ENCODE measurements at places on chromosomes 2 and 18.
A peak's percentile ranks its signal among the peaks of the same experiment; 100 is the strongest.

GRCh38 chr2:179584760-179585159 is 276.7 kb downstream of the ZNF385B start:
- DNase-seq, result no peak

- no peak for DNase-seq
Measured at GRCh38 chr2:197450465-197450864, 2.9 kb upstream of the COQ10B start.

DNA sequence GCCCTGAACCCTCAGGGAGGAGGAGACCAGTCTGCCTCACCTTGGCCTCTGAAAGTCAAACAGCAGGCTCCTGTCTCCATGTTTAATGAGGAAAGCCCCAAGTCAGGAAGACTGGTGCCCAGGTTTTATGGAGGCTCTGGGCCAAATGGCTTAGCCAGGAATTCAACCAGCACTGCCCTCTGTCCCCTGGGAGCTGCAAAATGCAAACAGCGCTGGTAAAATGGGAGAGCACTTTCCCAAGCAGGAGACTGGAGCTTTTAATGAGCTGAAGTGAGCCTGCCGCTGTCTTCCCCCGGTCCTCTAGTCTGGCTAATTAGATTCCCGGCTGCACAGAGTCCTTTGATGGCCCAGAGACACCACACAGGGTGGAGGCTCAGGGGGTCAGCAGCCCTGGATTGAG is 276.0 kb upstream of the TRIB2 start:
- DNase-seq, result no peak

DNA sequence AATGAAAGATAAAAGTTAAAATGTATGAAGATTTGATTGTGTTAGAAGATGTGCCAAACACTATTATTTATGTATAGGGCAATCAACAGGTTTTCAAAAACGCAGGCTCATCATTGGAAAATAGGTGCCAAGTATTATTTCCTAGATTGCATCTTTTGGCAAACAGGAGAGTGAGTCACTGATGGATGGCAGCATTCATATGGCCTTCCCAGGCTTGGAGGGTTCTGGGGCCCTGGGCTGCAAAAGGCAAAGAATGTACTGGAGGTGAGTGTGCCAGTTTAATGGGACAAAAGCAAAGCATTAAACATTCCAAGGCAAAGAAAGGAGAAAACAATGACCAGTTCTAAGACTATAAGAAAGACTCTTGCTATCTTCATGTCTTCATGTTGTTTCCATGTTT is 379.4 kb downstream of the RIT2 start:
- DNase-seq, result peak; percentile 45

GRCh38 chr18:55997151-55997561 is 409.2 kb upstream of the TCF4 start:
- no peak for DNase-seq

DNA sequence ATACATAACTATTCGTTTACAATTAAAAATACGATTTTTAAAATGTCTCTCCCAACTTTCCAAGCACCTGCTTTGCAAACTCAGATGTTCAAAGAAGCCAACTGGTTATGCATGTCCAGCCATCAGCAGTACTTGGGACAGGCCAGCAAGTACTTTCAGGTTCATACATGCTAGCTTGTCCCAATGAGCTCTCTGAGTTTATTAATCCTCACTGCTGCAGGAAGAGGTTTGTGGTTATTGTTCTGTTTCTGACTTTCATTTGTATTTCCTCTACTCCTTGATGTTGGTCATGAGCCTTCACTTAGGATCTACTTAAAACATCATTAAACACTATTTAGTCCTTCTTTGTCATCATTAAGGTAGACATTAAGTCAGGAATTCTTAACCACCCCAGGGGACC is 374.1 kb downstream of the LRATD1 start:
- no peak for DNase-seq

DNA sequence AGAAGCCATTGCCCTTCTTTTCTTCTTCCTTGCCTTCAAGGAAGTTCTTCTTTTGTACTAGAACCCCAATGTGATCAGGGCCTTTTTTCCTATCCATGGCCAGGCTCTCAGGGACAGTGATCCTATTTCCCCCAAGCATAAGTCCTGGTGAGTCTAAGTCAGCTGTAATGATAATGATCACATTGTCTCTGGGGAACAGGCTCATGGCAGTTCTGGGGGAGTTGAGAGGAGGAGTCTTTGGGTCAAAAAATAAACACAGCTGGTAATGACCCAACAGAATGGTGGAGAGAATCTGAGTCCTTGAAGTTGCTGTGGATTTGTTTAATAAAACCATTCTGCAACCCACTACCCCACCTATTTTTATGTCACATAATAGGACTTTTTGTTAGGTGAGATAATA is 96.6 kb downstream of the SOCS6 start:
- DNase-seq, result no peak

GRCh38 chr2:40037303-40037702 is 258.2 kb upstream of the THUMPD2 start:
- DNase-seq, result no peak

- DNase-seq, result no peak
Measured at GRCh38 chr18:79459946-79460480, 64.3 kb downstream of the NFATC1 start.

DNA sequence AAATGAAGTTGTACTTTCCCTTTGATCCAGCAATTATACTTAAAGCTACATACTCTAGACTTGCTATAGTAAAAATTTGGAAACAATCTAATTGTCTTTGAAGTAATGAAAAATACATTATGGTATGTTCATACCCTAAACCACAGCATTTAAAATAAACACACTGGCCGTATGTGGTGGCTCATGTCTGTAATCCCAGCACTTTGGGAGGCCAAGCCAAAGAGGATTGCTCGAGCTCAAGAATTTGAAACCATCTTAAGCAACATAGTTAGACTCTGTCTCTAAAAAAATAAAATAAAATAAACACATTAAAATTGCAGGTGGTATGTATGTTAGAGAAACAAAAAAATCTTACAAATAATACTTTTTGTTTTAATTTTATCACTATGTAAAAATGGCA is 208.1 kb upstream of the KLHL14 start:
- no peak for DNase-seq

Data from NCI-H446 treated with DMSO at 0.1 percent for 48 hours (cell line).